ENCODE measurements at places on chromosomes 7 and 10.

- no peak for DNase-seq
These were observed 15.7 kb upstream of the CDK1 start for GRCh38 chr10:60762554-60762953.

DNA sequence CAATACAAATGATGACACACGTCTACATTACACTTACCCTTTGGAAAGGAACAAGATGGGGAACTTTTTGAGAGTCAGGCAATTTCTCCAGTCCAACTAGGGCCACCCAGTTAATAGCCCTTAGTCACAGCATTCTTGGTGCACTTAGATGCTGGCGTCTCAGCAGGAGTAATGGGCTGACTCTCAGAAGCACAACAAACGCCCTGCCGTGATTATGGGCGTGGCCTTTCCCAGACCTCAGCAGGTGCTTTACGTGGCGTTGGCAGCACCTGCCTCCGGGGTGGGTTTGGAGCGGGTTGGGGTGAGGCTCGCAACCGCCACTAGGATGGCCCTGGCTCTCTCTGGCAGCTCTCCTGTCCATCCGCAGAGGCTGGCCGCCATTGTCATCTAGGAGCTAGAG is 147.6 kb upstream of the SHH start:
- no peak for DNase-seq

DNA sequence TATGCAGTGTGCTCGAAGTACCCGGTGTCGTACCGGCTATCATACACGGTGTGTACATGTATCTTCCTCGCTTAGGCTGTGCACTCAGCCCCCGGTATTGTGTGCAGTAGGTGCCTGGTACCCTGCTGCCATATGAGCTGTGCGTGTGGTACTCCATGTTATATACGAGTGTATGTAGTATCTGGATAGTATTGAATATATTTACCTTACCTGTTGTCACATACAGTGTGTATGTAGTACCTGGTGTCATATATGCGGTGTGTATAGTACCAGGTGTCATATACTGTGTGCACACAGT is 1.2 kb downstream of the ZMYND11 start:
- no peak for DNase-seq

GRCh38 chr7:155550916-155551315 is 4.6 kb upstream of the CNPY1 start:
- DNase-seq: no peak

DNA sequence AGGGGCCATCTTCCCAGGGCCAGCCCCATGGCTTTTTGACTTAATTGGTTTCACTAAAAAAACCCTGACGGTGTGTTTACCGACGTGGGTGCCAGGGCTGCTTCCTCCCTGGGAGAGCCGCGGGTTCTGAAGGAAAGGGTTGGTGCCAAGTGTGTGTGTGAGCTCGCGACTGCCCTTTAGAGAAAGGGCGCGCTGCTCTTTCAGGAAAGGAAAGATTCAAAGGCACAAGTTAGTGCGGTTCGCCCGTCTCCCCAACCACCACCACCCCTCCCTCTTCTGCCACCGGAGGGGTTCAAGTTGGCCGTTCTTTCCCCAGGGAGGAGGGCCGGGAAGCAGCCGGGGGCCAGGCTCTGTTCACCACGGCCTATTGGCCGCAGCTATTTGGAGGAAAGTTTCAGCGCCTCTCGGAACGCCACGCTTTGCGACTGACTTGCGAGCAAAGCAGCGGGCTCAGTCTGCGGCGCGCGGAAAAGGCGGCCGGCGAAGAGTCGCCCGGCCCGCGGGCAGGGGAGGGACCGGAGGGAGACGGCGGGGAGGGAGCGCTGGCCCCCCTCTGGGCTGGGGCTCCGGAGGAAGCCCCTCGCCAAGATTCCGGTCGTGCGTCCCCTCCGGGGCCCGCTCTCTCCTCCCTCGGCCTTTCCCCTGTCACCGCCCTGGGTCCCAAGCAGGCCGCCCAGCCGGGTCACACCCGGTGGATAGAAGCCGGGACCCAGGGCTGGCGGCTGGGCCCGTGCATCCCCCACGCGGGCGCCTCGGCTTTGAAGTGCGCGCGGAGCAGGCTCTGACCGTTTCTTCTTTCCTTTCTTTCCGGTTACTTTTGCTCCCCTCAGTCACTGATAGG is 165.9 kb upstream of the PPP1R3A start:
- no peak for DNase-seq

DNA sequence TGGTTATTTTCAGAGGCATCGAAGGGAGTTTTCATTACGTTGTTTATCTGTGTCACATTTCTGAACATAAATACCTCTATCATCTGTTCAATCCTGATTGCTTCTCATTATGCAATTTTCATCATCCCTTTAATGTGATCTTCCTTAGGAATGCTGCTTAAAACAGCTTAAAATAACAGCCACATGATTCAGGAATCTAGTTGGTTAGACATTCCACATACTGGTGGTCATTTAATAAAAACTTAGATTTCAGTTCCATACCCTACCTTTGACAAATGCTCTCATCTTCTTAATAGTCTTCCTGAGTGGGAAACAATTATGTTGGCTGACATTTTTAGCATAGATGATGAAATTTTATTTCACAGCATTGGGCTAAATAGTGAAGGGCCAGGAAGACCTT is 191.3 kb upstream of the CDCA7L start:
- no peak for DNase-seq

GRCh38 chr7:66505531-66506451 is 122.9 kb upstream of the KCTD7 start:
- DNase-seq: no peak

- no peak for DNase-seq
These were observed 6.1 kb upstream of the GPR85 start for GRCh38 chr7:113092762-113093161.

DNA sequence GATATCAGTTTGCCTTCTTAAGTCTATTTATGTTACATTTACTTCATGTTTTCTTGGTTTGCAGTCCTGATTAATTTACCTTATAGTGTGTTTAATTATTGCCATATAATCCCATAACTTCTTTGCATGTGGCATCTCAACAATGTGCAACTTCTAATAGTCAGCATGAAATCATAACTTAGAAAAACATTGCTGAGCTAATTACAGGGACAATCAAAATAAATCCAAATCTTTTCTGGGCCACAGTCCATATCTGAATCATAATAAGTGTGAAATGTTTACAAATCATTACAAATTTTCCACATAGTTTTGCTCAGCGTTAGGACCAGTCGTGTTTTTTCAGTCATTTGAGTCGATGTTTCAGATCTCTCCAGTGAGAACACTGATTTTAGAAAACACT is 29.1 kb upstream of the CABCOCO1 start:
- no peak for DNase-seq

GRCh38 chr10:35563261-35563891 is 41.8 kb upstream of the GJD4 start:
- no peak for DNase-seq

GRCh38 chr7:32958046-32959025 is 1.1 kb downstream of the FKBP9 start:
- DNase-seq: peak; percentile 19

DNA sequence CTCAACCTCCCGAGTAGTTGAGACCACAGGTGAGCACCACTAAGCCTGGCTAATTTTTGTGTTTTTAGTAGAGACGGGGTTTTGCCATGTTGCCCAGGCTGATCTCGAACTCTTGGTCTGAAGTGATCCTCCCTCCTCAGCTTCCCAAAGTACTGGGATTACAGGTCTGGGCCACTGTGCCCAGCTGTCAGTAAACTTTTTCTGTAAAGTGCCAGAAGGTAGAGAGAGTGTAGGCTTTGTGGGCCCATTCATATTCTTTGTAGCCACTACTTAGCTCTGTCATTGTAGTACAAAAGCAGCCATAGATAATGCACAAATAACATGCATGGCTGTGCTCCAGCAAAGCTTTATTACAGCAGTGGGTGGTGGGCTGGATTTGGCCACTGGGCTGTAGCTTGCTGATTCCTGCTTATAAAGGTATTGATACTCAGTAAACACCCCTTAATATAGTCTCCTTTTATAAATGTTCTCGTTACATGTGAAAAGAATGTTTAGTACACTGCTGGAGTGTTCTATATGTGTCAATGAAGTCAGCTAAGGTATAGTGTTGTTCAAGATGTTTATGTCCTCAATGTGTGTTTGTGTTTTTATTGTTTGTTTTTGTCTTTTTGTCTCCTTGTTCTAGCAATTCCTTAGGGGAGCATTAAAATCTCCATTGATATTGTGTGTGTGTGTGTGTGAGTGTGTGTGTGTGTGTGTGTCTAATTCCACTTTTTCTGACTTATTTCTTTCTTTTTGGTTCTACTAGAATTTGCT is 644.7 kb upstream of the DPP6 start:
- peak; percentile 86 for DNase-seq

DNA sequence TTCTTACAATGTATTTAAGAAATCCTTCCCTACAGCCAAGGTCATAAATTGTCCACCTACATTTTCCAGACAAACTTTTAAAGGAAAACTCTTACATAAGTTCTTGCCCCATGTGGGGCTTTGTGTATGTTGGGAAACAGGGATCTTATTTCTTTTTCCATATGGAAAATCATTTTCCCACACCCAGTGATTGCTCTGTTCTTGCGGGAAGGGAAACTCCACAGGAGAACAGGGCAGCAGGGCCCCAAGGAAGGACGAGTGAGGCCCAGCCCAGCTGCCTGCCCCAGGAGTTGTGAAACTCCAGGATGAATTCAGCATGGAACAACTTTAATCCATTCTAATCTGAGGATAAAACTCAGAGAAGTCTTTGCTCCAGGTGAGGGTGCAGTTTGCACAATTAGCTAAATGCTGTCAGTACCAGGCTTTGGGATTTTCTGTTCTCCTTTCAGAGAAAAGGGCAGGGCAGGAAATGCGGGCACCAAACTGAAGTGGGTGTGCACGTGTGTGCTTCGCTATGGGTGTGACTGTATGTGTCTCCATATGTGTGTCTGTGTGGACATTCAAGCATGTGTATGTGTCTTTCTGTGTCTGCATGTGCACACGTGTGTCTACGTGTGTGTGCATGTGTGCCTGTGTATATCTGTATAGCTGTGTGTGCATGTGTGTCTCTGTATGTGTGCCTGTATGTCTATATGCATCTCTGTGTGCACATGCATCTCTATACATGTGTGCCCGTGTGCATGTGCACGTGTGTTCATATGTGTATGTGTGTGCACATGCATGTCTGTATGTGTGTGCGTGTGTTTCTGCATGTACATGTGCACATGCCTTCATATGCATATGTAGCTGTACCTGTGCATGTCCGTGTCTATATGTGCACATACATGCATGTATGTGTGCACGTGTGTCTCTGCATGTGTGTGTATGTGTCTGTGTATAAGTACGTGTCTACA is 102.0 kb upstream of the FAM20C start:
- DNase-seq: no peak

DNA sequence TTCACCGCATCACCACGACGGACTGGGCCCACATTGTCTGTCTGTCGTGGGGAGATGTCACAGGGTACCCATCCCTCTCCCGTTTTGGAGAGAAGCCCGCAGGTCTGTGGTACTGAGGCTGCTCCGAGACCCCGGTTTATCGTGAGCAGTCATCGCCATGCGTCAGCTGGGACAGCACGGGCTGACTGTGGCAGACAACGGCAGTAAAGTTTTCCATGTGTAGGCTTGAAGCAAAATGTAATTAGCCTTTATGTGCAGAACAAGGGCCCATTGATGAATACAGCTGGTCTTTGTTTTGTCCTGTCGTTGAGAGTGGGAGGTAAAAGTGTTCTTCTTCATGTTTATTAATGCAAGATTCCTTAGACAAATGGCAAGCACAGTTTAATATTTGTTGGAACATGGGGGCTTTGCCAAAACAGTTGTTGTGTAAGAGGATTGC is 167.4 kb upstream of the SH2B2 start:
- no peak for DNase-seq

- no peak for DNase-seq
These were observed 518.8 kb downstream of the PTPRN2 start for GRCh38 chr7:158068853-158069252.

DNA sequence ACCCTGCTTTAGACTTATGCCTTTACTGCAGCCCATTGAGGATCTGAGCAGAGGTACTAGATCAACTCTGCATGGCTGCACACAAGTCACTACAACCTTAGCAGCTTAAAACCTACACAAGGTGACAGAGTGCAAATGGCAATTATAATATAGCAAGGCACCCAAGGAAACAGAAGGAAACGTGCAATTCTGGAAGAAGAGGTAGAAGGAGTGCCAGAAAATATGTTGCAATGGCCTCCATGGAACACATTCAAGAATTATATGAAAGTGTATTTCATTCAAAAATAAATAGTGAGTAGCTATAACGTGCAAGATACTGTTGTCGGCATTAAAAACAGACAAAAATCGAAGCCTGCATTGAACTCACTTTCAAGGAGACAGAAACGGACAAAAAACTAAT is 2.9 kb upstream of the AKR1C8 start:
- no peak for DNase-seq

DNA sequence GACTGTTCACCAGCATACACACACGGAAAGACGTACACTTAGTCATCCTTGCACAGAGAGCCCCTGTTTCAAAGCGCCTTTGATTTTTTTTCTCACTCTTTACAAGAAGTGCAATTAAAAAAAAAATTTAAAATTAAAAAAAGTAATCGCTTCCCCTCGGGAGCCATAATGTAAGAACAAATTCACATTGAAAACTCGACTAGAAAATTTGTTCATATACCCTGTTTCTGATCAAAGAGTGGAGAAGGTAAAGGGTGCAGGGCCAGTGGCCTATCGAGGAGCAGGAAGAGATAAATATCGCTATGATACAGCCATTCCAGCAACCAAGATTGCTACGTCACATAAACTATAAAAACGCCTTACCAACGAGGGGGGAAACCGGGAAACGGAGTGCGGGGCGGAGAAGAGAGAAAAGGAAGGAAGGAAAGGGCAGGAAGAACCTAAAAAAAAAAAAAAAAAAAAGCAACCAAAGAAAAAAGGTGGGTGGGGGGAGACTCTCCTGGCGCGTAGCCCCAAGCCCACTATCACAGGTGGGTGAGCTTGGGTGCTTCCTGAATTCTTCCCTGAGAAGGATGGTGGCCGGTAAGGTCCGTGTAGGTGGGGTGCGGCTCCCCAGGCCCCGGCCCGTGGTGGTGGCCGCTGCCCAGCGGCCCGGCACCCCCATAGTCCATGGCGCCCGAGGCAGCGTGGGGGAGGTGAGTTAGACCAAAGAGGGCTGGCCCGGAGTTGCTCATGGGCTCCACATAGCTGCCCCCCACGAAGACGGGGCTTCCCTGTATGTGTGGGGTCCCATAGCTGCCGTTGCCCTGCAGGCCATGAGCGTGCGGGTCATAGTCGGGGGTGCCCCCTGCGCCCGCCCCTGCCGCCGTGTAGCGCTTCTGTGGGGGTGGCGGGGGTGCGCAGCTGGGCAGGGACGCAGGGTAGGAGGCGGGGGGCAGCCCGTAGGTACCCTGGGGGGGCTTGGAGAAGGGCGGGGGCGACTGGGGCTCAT is 5.2 kb upstream of the HOXA2 start:
- DNase-seq: no peak

DNA sequence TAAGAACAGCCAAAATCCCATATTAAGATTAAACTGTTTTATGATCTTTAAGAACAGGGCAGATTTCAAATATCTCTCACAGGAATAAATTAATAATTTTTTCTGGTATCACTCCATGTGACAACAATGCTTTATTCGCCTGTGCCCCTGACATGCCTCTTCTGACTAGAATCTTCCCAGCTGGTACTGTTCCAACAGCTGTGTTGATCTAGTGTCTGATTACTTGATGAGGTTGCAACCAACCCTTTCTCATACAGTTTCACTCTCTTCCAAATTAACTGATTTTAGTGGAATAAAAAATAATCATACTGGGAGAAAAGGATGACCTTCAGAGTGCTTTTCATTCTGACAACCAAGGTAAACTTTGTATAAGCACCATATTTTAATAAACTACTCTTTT is 151.9 kb downstream of the CHRM2 start:
- DNase-seq: no peak

GRCh38 chr7:6443372-6443941 is 4.3 kb downstream of the DAGLB start:
- no peak for DNase-seq

Measured in NCI-H1930 (cell line).